ENCODE measurements at places on chromosomes 11 and 22. TPM values are rescaled to one million over a fixed set of nuclear protein-coding genes. Genes with fewer than 3 reads are reported as not detected.

DNA sequence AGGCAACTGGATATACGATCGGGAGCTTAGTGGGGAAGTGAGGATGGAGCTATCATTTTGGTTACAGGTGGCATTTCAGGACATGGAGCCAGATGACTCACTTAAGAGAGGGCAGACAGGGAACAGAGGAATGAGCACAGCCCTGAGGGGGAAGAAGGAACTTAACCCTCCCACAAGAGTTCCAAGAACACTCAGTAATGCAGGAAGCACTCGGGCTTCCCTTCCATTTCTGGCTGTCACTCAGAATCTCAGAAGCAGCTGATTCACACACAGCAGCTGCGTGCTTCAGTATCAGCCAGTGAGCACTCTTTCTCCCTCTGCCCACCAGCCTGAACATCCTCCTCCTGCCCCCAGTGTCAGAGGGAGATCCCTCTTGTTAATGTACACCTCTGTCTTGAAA lies 34.8 kb downstream of the EFCAB6 start:
- H3K27me3 ChIP-seq, result no peaks in the 10 kb centered on the region
- H3K4me1 ChIP-seq, result peaks cover 2% of the 10 kb centered on the region
- H3K36me3 ChIP-seq, result no peaks in the 10 kb centered on the region
- no peak overlapping the region for H3K4me3 ChIP-seq
- H3K27ac ChIP-seq, result no peak overlapping the region

GRCh38 chr11:382081-382629 lies 11.9 kb upstream of the PKP3 start:
- no peak for DNase-seq
- H3K36me3 ChIP-seq, result peaks cover 24% of the 10 kb centered on the region
- H3K27ac ChIP-seq, result no peak overlapping the region
- H3K4me1 ChIP-seq, result no peaks in the 10 kb centered on the region
- H3K27me3 ChIP-seq, result no peaks in the 10 kb centered on the region

TIGD3 gene
- not detected for total RNA-seq

- DNase-seq, result no peak
- no peak overlapping the region for H3K4me3 ChIP-seq
- no peaks in the 10 kb centered on the region for H3K27me3 ChIP-seq
- H3K4me1 ChIP-seq, result no peaks in the 10 kb centered on the region
- no peaks in the 10 kb centered on the region for H3K36me3 ChIP-seq
These were observed 113.4 kb downstream of the CTNND1 start for GRCh38 chr11:57874981-57875380.

- peaks cover 6% of the 10 kb centered on the region for H3K36me3 ChIP-seq
- H3K4me1 ChIP-seq, result peaks cover 9% of the 10 kb centered on the region
- H3K4me3 ChIP-seq, result no peak overlapping the region
- H3K27me3 ChIP-seq, result no peaks in the 10 kb centered on the region
These were observed 80.1 kb upstream of the BIRC3 start for GRCh38 chr11:102237096-102237735.

DNA sequence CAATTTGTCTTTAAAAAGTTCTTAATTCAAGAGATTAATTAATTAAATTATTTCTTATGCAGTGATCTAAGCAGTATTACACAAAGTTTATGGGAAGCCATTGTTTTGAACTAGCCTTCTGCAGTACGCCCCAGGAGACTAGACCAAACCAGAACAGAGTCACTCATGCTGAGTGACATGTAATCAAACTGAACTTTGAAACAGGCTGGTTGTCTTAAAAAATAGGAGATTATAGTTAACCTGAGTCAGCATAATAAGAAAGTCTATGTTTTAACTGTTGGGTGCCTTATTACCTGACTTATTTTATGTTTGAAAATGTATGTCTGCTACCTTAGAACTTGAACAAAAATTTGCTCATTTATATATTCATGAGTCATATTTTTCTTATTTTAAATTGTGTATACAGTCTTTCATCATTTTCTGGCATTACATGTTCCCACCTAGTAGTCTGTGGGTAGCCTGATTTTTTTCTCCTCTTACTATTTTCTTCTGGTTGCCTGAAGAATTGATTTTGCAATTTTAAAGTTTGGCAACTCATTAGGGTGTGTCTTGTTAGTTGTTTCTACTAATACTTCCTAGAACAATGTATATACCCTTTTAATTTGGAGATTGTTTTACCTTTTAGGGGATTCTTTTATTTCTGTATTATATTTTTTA lies 161.4 kb downstream of the AASDHPPT start:
- no peak for DNase-seq
- no peak overlapping the region for H3K27ac ChIP-seq
- no peaks in the 10 kb centered on the region for H3K36me3 ChIP-seq
- H3K4me3 ChIP-seq, result no peak overlapping the region
- H3K27me3 ChIP-seq, result no peaks in the 10 kb centered on the region
